ENCODE measurements at places on chromosomes 2 and 18. TPM values are rescaled to one million over a fixed set of nuclear protein-coding genes. Genes with fewer than 3 reads are reported as not detected.

DNA sequence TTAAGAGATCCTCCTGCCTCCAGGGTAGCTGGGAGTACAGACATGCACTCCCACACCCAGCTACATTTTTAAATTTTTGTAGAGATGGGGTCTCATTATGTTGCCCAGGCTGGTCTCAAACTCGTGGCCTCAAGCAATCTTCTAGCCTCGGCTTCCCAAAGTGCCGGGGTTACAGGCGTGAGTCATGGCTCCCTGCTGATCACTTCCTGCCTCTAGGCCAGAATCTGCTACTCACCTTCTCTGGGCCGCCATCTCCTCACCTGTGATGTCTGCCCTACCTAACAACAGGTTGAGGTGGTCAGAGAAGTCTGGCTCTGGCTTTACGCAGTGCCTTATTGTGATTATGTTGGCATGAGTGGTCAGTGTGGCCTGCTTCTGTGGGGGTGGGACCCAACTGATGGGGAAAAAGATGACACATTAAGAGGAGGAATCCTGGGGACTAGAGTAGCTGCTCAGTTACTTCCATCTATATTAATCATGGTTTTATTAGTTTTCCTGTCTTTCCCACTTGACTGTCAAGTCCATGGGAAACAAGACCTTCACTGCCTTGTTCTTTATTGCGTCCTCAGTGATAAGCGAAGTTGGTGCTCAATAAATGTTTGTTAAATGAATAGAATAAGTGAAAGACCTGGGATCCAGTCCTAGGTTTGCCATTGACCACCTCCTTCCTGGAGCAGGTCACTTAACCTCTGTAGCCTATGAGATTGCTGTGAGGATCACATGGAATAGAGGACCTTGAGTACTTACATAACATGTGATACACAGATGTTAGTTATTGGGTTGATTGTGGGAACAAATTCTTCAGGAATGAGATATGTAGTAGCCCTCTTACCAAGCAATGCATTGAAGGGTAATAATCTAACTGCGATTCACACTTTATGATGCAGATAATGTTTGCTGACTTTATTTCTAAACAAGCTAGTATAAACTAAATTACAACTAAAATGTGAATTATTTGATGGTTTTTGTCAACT, 15.7 kb downstream of the KCTD1 start:
- ATAC-seq: no peak

DNA sequence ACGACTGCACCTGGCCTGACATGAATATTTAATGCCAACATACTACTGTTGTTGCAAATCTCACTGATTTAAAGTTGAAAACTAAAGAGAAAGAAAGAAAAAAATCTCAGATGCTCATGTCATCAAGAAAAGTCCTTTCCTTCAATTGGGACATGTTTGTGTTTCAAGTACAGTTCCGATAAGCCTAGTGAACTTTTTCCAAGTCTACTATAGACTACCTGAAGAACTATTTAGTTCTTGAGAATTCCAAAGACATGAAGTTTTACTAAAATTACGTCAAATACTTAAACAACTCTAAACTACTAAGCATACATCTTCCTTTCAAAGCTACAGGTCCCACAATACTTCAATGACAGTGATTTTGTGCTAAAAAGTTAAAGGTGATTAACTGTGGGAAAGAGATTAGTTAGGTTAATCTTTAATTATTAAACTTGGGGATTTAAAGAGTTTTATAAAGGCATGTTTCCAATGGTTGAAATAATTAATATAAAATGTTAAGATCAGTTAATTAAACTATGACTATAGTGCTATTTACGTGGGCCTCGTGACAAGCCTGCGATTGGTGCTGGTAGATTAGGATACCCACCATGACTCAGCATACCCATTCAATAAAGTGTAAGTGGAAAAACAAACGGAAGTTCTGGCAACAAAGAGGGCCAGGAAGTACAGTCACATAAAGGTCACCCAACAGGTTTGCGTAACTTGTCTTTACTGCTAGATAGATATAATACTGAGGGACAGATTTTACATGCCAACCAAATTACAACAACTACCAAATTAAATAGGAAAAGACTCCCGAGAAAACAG, 55.5 kb downstream of the SEPTIN10 start:
- ATAC-seq: no peak

DNA sequence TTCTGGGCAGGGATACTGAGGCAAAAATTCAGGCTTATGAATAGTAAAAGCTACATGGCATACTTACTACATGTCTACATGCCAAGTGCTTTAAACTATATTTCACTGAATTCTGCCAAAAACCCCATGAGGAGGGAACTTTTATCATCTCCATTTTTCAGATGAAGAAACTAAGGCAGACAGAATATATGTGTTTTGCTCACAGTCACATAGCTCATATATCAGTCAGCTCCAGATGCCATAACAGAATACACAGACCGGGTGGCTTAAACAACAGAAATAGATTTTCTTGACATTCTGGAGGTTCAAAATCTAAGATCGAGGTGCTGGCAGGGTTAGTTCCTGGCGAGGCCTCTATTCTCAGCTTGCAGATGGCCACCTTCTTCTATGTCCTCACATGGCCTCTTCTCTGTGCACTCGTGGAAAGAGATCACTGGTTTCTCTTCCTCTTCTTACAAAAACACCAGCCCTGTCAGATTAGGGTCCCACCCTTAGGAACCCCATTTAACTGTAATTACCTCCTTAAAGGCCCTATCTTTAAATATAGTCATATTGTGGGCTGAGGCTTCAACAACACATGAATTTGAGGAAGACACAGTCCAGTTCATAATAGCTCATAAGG, 27.1 kb upstream of the CREB1 start:
- ATAC-seq: no peak

GRCh38 chr2:135512099-135512498, 18.9 kb downstream of the ZRANB3 start:
- no peak for ATAC-seq

DNA sequence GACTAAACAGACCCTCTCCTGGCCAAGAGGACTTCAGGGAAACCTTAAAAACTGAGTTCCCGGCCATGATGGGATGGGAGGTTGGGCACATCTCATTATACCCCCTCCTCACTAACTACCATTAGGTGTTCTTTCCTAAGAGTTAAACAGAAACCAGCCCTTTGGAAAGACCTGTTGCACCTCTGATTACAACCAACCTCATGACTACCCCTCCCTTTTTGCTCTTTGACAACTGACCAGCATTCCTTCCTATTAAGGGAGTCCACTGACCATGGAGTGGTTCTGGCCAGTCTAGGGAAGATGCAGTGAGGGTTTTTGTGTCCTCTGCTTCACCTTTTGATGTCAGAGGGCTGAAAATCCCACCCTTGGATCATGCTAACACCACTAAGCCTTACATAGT, 44.5 kb upstream of the FRZB start:
- no peak for ATAC-seq

DNA sequence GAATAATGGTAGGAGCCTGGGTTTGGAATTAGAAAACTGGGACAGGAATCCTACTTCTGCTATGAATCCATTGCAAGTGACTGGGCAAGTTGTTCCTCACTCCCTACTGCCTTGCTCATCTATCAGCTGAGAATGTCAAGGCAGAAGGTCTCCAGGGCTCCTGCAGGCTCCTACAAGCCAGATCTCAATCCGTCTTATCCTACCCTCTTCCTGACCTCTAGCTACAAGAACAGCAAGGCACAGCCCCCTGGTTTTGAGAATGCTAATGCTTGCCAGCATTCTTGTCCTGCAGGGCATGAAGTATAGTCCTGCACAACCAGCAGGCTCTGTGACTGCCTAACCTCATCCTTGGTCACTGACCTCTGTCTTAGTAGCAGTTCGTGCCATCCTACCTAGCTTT, 141.9 kb upstream of the TNP1 start:
- no peak for ATAC-seq

GRCh38 chr2:19038071-19039015, 320.1 kb downstream of the OSR1 start:
- ATAC-seq: no peak

GRCh38 chr2:240579071-240579762, 7.3 kb upstream of the CAPN10 start:
- peak; percentile 12 for ATAC-seq

DNA sequence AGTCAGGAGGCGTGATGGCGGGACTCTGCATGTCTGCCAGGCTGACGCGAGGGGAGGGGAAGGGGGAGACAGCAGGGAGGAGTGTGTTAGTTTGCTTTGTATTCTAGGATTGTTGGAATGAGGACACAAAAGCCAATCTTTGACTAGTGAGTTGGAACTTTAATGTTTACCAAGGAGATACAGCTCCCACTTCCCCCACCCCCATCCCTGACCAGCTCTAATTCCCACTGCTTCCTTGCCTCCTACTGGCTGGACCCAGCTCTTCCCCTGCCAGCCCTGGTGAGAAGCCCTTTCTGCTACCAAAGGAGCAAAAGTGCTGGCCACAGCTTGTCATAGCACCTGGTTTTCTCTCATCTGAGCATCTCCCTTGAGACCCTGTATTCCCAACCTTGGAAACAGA, 84.5 kb downstream of the CELF4 start:
- no peak for ATAC-seq

- ATAC-seq: no peak
Observed at GRCh38 chr18:2716394-2717326, 61.1 kb downstream of the SMCHD1 start.

DNA sequence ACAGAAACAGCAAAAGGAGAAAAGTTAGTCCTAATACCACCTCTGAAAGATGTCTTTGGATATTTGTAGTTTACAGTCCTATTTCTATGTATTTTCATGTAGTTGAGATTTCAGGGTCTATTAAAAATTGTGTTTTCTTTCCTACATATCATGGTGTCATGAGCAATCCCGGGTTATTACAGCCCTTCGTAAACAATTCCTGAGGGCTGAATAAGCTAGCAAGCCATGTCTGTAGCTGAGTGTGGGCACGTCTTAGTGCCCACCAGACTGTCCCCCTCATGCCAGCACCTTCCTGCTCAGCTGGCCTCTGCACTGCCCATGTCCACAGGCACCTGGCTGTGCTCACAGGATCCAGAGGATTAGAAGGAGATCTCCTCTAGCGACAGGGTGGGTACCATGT, 60.6 kb downstream of the CTIF start:
- no peak for ATAC-seq

DNA sequence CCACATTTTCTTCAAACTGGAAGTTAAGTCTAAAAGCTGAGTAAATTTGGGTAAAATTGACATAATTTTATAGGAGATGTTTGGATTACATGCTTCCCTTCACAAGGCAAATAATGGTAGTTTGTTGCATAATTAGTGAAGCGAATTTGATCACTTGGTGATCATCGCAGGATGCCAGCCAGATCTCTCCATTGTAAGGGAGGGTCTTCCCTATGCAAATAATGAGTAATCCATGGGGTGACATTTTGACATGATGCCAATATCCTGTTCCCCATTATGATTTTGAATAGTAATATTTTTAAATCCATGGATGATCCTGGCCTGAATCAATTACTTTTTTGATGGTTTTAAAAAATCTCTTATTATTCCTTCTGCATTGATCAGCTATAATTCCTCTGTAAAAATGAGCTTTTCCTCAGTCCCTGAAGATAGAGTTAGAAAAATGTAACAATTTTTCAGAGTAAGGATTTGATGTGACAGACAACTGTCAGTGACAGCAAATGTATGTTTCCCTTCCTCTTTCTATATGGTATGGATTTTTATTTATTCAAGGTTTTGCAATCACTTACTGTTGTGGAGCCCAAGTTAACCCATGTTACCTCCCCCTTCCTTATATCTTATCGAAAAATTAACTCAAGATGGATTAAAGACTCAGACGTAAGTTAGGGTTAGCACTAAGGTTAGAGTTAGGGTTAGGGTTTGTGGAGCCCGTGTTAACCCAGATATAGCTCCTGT, 21.4 kb downstream of the CCL20 start:
- ATAC-seq: no peak

- no peak for ATAC-seq
Observed at GRCh38 chr2:168722592-168722991, 79.8 kb upstream of the NOSTRIN start.

DNA sequence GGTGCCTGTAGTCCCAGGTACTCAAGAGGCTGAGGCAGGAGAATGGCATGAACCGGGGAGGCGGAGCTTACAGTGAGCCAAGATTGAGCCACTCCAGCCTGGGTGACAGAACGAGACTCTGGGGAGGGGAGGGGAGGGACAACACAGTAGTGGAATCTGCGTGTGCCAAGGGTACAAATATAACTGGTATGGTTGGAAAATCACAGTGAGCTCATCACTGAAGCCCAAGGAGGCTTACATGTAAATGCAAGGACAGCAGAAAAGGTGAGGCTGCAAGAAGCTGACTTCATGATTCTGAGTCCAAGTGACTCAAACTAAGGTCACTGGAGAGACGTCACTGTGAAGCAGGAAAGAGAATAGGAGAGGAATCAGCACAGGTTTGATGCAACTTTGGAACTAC, 9.2 kb downstream of the SEPTIN10 start:
- peak; percentile 74 for ATAC-seq

TEKT4 gene
- not detected for total RNA-seq

NAT8 gene
- not detected for total RNA-seq

CAPG gene
- 27.8 TPM for total RNA-seq

ANKRD29 gene
- total RNA-seq: not detected

DPP4 gene
- total RNA-seq: 34.6 TPM

CHRND gene
- total RNA-seq: not detected

GAD1 gene
- total RNA-seq: 0.73 TPM

TRIM54 gene
- total RNA-seq: not detected

All from activated T-helper 17 cell treated with anti-CD3 and anti-CD28 coated beads, Interleukin-2, amount 50 U/mL, for 72 hours (primary cell).